Airway epithelial cell (primary cell): ENCODE measurements at places on chromosomes 12 and 14. TPM values are rescaled to one million over a fixed set of nuclear protein-coding genes. Genes with fewer than 3 reads are reported as not detected.

The KRT79 gene
- not detected in 2 replicates for total RNA-seq

The SLC5A8 gene
- total RNA-seq: not detected in 2 replicates

The MLXIP gene
- total RNA-seq: 7.9 and 15.2 TPM in 2 replicates

The ZBTB42 gene
- total RNA-seq: 3.9 and 6.0 TPM in 2 replicates

The ARMH4 gene
- total RNA-seq: 0.07 TPM in 1 of 2 replicates, not detected in the other

The CLEC6A gene
- total RNA-seq: not detected in 2 replicates

The RPS6KL1 gene
- 1.6 and 1.8 TPM in 2 replicates for total RNA-seq

The DIP2B gene
- 26.0 and 31.2 TPM in 2 replicates for total RNA-seq

The CCDC175 gene
- not detected in 2 replicates for total RNA-seq

The LIN7A gene
- total RNA-seq: 0.09 and 0.56 TPM in 2 replicates

The PRB2 gene
- not detected in 2 replicates for total RNA-seq

The IAPP gene
- total RNA-seq: not detected in 2 replicates

The SMCO2 gene
- 0.56 TPM in 1 of 2 replicates, not detected in the other for total RNA-seq

The DAO gene
- not detected in 2 replicates for total RNA-seq

The OR10G3 gene
- total RNA-seq: not detected in 2 replicates

The SLC35F4 gene
- not detected in 2 replicates for total RNA-seq

The KCNC2 gene
- not detected in 2 replicates for total RNA-seq

The ASCL1 gene
- not detected in 2 replicates for total RNA-seq

The SERPINA1 gene
- 1.3 and 3.1 TPM in 2 replicates for total RNA-seq

The DHH gene
- total RNA-seq: under 0.01 TPM in 1 of 2 replicates, not detected in the other

The OAS2 gene
- total RNA-seq: 0.33 and 0.42 TPM in 2 replicates

The KRT83 gene
- total RNA-seq: not detected in 2 replicates

The AQP2 gene
- not detected in 2 replicates for total RNA-seq

The DPPA3 gene
- total RNA-seq: not detected in 2 replicates

The CCDC177 gene
- 0.14 TPM in 1 of 2 replicates, not detected in the other for total RNA-seq

The TEX52 gene
- not detected in 2 replicates for total RNA-seq

The COA8 gene
- total RNA-seq: 24.8 and 26.5 TPM in 2 replicates

The PRPH gene
- total RNA-seq: not detected in 2 replicates

The LGR5 gene
- not detected in 2 replicates for total RNA-seq

The FERMT2 gene
- 11.6 and 13.5 TPM in 2 replicates for total RNA-seq

The FOXN4 gene
- not detected in 2 replicates for total RNA-seq

The RFX4 gene
- not detected in 2 replicates for total RNA-seq

The OR4E2 gene
- not detected in 2 replicates for total RNA-seq

The DEGS2 gene
- 3.4 and 6.6 TPM in 2 replicates for total RNA-seq

The ACOT6 gene
- total RNA-seq: 0.28 TPM in 1 of 2 replicates, not detected in the other

The ERBB3 gene
- 22.6 and 36.5 TPM in 2 replicates for total RNA-seq

The CPM gene
- 12.0 and 16.2 TPM in 2 replicates for total RNA-seq

The PTGDR gene
- not detected in 2 replicates for total RNA-seq

The SLCO1A2 gene
- total RNA-seq: not detected in 2 replicates

The CTSG gene
- not detected in 2 replicates for total RNA-seq

The FOXM1 gene
- 20.9 and 33.9 TPM in 2 replicates for total RNA-seq

The TXNRD1 gene
- total RNA-seq: 32.6 and 36.7 TPM in 2 replicates

The ZNF740 gene
- 4.1 and 5.5 TPM in 2 replicates for total RNA-seq

The SLC16A7 gene
- total RNA-seq: 3.0 and 6.4 TPM in 2 replicates

The CMAS gene
- total RNA-seq: 39.0 and 48.5 TPM in 2 replicates

The E2F7 gene
- 7.0 and 10.9 TPM in 2 replicates for total RNA-seq

The LRRK2 gene
- total RNA-seq: 0.51 and 0.56 TPM in 2 replicates

The OTUB2 gene
- total RNA-seq: 3.8 and 5.3 TPM in 2 replicates

The MGST1 gene
- 276 and 301 TPM in 2 replicates for total RNA-seq

The ZNF384 gene
- total RNA-seq: 15.1 and 21.8 TPM in 2 replicates

The GRIN2B gene
- total RNA-seq: under 0.01 TPM in 1 of 2 replicates, not detected in the other
